ENCODE measurements at places on chromosomes 5 and 9.

GRCh38 chr5:96324708-96325107, 108.3 kb downstream of the PCSK1 start:
- DNase-seq: no peak

- no peak for DNase-seq
Measured at GRCh38 chr5:67149951-67150523, 46.6 kb downstream of the CD180 start.

DNA sequence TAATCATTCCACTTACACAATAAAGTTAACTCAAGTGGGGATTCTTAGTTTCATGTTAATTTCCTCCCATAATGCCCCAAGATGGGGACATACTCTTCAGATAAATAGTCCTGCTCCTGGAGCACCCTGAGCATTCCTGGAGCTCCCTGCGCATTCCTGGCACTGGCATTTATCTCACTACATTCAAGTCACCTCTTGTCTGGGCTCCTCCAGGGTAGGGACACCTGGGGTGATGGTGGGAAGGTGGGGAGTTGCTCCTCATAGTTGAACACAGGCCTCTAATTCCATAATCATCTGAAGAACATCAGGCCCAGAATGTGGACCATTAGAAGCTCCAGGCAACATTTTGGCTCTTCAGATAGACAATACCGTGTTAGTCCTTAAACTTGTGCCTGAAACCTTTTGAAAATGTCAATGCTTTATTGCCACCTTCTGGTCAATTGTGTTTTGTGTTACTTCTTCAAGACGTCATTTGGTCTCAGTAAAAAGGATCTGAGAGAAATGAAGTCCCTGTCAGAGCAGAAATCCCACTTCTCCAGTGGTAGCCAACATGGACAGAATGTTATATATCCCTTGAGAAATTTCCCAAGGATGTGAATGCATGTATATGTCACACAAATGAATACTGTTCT, 14.2 kb upstream of the AGGF1 start:
- DNase-seq: no peak

GRCh38 chr5:116514421-116514970, 60.1 kb downstream of the SEMA6A start:
- DNase-seq: no peak

DNA sequence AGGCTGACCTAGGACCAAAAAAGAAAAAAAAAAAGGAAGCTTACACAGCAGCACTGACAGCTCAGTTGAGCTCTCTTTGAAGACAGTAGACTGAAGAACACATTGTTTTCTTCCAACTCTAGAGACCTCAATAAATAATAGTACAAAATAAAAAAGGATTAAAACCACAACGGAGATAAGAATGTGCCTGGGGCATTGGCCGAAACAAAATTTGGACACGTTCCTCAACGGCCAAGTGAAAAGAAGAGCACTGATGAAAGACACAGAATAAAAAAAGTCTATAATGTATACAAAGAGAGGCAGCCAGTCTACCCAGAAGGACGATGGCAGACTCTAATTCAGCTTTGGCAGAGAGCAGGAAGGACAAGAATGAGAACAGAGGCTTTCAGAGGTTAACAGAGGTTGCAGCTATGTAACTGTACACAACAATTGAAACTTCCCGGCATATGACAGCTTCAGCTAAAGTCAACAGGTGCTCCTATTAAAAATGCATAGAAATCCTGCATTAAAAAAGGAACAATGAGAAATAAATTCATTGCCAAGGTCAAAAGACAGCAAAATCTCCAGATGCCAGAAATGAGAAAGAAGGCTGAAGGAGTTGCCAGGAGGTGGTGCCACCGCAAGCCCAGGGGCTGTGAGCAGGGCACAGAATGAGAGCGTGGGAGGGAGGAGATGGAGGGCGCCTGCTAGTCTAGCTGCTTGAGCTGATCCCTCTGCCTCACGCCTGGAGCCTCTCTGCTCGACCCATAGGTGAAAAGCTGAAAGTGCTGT, 113.9 kb downstream of the DCP2 start:
- no peak for DNase-seq

Data from stimulated activated CD4-positive, alpha-beta T cell treated with anti-CD3 and anti-CD28 coated beads, Interleukin-2, amount 100 ng/mL, for 4 hours (primary cell).